ENCODE measurements at places on chromosomes 3 and 15. TPM values are rescaled to one million over a fixed set of nuclear protein-coding genes. Genes with fewer than 3 reads are reported as not detected.
A peak's percentile ranks its signal among the peaks of the same experiment; 100 is the strongest.

DNA sequence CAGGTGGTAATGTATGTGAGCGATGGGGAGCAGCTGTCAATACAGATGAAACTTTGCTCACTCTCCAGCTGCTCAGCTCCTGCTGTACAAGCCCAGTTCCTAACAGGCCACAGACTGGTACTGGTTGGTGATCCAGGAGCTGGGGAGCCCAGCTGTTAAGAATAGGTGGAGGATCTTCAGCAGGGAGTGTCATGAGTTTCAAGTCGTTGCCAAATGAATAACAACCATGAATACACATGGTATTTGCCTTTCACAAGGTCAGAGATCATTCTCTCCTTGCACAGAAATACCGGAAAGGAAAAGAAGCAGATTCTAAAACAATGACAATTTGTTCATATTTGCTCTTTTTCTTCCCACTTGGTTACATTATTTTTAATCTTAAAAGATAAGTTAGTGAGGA, 5.1 kb downstream of the PLSCR1 start:
- no peak for DNase-seq

DNA sequence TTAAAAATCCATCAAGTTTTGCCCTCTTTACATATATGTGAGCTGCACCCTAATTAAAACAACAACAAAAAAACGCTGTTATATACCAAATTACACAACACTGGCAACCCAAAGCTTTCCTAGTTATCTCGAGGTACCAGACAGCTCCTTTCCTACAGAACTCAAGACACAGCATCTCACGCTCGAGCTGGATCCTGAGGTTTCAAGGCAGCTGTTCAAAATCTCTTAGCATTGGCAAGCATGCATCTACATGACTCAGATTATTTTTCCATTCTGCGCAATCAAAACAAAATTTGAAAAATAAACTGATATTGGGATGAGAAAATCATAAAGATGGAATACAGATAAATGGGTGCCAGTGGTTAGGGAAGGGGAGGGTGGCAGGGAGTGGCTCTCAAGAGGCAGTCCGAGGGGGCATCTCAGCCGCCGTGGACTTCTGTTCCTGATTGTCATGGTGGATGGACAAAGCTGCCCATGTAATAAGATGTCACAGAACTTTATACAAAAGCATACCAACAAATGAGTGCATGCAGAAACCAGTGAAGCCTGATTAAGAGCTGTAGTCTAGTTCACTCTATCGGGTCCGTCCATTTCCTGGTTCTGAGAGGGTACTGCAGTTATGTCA, 91.5 kb downstream of the ADAMTS17 start:
- peak; percentile 5 for DNase-seq

DNA sequence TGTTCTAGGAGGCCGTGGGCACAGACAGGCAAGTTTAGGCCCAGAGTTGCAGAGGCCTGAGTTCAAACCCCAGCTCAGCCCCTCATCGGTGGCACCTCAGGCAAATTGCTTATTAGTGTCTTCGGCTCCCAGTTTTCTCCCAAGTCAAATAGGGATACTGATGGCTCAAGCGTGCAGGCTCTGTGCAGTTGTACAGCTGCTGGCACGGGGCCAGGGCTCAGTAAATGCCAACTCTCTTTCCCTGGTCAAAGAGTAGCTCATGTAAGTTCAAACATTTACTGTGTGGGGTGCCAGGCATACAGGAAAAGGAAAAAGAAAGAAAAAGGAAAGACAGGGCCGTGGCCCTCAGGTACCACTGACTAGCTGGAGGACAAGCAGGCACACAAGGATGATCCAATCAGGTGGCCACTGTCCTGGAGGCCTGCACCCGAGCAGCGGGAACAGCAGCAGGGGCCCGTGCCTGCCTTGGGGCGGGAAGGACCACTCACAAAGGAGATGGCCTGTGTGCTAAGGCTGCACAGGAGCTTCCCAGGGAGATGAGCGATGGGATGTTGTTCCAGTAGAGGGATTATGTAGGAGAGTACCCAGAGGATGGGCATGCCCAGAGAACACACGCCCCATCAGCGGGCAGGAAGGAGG, 70.8 kb downstream of the TBC1D2B start:
- no peak for DNase-seq

GRCh38 chr3:97901313-97902248, 70.7 kb downstream of the RIOX2 start:
- DNase-seq, result no peak

DNA sequence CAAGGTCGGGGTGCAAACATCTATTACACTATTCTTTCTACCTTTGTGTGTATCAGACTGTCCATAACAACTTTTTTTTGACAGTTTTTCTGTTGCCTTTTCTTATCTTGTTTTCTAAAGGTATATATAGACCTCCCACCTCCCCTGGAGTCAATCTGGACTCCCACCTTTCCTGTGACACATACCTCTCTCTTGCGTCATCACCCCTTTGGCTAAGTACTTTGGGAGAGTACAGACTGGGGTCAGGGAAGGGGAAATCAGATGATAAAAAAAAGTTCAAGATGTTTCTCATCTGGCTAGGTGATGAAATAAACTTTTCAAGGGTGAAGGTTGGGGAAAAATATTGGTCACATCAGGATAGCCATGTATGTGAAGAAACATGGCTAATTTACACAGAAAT, 17.2 kb downstream of the TSPAN3 start:
- DNase-seq, result no peak

Gene STT3B
- total RNA-seq, result 90.0 TPM

DNA sequence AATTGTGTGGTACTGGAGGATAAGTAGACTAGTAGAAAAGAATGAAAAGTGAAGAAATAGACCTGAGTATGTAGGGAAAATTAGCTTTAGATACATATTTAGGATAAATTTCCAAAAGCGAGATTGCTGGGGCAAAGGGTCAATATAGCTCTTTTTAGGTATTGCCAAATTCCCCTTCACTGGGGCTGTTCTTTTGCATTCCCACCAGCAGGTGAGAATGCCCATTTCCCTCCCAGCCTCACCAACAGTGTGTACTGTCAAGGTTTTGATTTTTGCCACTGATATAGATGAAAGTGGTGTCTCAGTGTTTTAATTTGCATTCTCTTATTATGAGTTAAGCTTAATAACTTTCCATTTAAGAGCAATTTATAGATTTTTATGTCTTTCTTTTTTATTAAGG, 35.7 kb upstream of the BHLHE40 start:
- DNase-seq, result no peak

DNA sequence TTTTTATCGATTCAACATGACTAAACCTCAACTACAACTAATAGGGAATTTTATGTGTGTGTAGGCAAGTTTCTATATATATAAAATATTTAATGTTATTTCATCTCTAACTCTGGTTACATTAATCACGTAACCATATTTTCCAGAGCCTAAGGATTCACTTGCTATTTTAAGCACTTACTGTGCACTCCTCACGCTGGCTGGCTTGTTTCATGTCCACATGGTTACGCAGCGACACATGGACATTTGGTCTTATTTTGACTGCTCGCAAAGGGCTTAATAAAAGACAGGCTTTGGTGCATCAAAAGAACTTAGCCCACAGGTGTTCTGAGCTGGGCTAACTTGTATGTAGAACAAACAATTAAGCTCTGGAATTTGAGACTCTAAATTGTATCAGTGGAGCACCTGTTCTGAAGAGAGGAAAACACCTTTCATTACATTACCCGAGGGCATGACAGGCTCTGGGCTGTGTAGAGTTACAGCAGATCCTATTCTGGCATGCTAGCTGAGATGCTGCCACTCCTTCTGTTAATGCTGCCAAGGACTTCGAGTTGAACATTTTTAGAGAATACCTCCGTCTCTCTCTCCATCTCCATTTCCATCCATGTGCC, 130.0 kb upstream of the NR2F2 start:
- no peak for DNase-seq

- no peak for DNase-seq
Observed at GRCh38 chr3:124800511-124801258, 70.4 kb downstream of the UMPS start.

- no peak for DNase-seq
Observed at GRCh38 chr3:54764911-54765310, 162.9 kb downstream of the LRTM1 start.

Measured in activated CD8-positive, alpha-beta memory T cell treated with anti-CD3 and anti-CD28 coated beads, Interleukin-2, amount 10 ng/mL, durations not matched to agents 7 days and 5 days (primary cell).